ENCODE measurements at places on chromosomes 12 and 14. TPM values are rescaled to one million over a fixed set of nuclear protein-coding genes. Genes with fewer than 3 reads are reported as not detected.
A peak's percentile ranks its signal among the peaks of the same experiment; 100 is the strongest.

Gene INHBE
- total RNA-seq, result not detected

Gene NFATC4
- total RNA-seq, result 298 TPM

Gene OVCH1
- total RNA-seq, result not detected

Gene GARIN6
- total RNA-seq, result not detected

Gene CCDC177
- 0.24 TPM for total RNA-seq

Gene P2RX7
- 0.40 TPM for total RNA-seq

Gene ARHGEF40
- total RNA-seq, result 96.2 TPM

Gene NANOG
- total RNA-seq, result 0.32 TPM

Gene LIN7A
- 9.0 TPM for total RNA-seq

Gene TAS2R9
- total RNA-seq, result 0.56 TPM

Gene SLC39A5
- 1.3 TPM for total RNA-seq

Gene LTBP2
- total RNA-seq, result 2.9 TPM

- peaks cover 34% of the 10 kb centered on the region for H3K27me3 ChIP-seq
- no peak for DNase-seq
- peaks cover 3% of the 10 kb centered on the region for H3K36me3 ChIP-seq
- H3K4me3 ChIP-seq, result peak overlapping the region; percentile 79
- H3K4me1 ChIP-seq, result peaks cover 19% of the 10 kb centered on the region
- no peak overlapping the region for H3K27ac ChIP-seq
Observed at GRCh38 chr12:3199551-3200031, 122.4 kb downstream of the TSPAN9 start.

DNA sequence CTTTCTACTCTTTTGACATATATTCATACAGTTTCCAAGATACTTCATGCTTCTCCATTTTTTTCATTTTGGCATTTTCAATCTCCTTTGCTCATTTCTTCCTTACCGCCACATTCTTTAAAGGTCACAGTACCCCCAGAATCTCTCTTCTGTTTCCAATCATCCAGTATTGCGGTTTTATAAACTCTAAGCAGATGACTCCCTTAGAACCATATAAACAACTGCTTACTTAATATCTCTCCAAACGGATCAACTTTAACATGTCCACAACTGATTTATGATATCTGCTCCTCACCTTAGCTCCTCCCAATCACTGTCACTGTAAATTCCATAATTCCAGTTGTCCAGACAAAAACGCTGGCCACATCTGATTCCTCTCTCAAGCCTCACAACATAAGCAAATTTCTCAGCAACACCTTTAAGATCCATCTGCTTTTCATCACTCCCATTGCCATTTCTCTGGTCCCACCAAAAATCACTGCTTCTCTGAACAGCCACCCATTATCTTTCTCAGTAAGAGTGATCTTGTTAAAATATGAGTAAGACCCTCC lies 49.6 kb downstream of the HNRNPC start:
- H3K36me3 ChIP-seq, result peaks cover 31% of the 10 kb centered on the region
- no peak for DNase-seq
- no peaks in the 10 kb centered on the region for H3K27me3 ChIP-seq
- H3K4me1 ChIP-seq, result peaks cover 16% of the 10 kb centered on the region

DNA sequence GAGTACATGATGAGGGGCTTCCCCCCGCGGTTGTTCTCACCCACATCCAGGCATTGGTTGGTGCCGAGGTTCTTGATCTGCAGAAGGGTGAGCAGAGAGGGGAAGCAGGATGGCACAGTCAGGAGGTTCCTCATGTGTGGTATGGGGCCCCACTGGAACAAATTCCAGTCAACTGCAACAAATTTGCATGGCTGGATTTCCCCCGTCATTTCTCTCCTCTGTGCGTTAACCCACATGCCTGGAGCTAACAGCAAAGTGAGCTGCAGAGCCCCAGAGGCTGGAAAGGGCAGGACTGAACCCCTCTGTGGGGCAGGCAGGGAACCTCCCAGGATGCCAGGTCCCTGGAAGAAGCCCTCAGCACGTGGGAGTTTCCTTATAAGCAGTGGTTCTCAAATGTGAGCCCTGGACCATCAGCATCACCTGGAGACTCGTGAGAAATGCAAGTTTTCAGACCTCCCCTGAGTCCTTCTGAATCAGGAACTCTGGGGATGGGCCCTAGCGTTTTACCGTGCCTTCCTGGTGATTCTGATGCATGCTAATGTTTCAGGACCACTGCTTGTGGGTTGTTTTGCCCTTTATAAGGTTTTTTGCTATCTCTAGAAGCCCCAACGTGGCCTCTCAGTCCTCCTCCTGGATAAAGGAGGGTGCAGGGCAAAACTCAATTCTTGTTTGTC lies 11.0 kb upstream of the CELA1 start:
- no peak overlapping the region for H3K27ac ChIP-seq
- H3K36me3 ChIP-seq, result peaks cover 7% of the 10 kb centered on the region
- no peak for DNase-seq
- H3K4me3 ChIP-seq, result no peak overlapping the region
- H3K4me1 ChIP-seq, result peaks cover 13% of the 10 kb centered on the region

DNA sequence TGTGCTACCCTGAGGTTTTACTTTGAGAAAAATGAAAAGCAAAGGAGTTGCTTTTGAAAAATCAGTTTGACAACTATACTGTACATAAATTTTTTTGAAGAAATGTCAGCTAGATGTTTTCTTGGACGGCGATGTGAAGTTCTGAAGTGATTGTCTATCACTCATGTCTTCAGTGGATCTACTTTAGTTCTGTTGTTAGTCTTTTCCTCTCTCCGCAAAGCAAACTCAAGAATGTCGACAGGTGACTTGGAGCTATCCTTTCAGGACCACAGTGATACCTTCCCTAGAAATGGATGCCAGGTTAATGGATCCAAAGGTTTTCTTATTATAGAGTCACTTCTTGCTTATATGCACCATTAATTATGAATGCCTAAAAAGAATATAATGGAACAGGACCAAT lies 1.2 kb downstream of the PTPRO start:
- peaks cover 79% of the 10 kb centered on the region for H3K27me3 ChIP-seq
- no peak for DNase-seq
- H3K4me3 ChIP-seq, result peak overlapping the region; percentile 55
- H3K4me1 ChIP-seq, result peaks cover 11% of the 10 kb centered on the region
- no peaks in the 10 kb centered on the region for H3K36me3 ChIP-seq
- no peak overlapping the region for H3K27ac ChIP-seq

DNA sequence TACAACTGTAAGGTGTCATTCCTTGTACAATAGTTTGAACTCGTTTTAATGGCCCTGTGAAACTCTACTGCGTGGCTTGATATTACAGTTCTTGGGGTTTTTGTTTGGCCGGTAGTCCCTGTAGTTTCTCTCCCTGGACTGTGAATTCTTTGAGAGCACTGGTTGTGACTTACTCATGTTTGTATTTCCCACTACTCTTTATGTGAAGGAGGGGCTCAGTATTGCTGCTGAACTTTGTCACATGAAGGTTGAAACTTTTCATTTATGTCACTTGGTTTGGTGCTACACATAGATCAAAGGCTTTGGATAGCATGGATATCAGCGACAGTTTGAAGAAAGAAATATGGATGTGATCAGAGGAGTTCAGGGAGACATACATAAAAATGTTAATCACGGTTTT lies 1.5 kb upstream of the POU6F1 start:
- H3K36me3 ChIP-seq, result no peaks in the 10 kb centered on the region
- H3K27me3 ChIP-seq, result no peaks in the 10 kb centered on the region
- peak overlapping the region; percentile 63 for H3K27ac ChIP-seq
- peaks cover 13% of the 10 kb centered on the region for H3K4me1 ChIP-seq

GRCh38 chr14:24965934-24966578 lies 83.9 kb downstream of the STXBP6 start:
- H3K4me1 ChIP-seq, result peaks cover 23% of the 10 kb centered on the region
- no peak overlapping the region for H3K4me3 ChIP-seq
- no peak for DNase-seq
- peak overlapping the region; percentile 88 for H3K27ac ChIP-seq

DNA sequence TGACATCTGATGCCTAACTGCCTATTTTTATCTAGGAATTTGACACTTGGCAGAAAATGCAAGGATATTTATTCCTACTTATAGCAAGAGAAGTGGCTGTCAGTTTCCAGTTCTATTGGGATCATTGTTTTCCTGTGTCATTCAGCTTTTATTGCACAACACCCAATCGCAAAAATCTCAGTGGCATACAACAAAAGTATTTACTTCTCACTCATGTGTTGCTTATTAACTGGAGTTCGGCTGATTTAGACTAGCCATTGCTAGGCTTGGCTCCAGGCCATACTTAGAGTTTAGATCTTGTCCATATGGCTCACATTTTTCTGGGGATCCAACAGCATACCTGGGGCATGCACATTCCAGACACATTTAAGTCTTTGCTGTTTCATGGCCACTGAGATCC lies 218.6 kb upstream of the SYT1 start:
- H3K27me3 ChIP-seq, result no peaks in the 10 kb centered on the region
- DNase-seq, result no peak
- peaks cover 4% of the 10 kb centered on the region for H3K4me1 ChIP-seq
- no peak overlapping the region for H3K27ac ChIP-seq
- H3K4me3 ChIP-seq, result no peak overlapping the region

DNA sequence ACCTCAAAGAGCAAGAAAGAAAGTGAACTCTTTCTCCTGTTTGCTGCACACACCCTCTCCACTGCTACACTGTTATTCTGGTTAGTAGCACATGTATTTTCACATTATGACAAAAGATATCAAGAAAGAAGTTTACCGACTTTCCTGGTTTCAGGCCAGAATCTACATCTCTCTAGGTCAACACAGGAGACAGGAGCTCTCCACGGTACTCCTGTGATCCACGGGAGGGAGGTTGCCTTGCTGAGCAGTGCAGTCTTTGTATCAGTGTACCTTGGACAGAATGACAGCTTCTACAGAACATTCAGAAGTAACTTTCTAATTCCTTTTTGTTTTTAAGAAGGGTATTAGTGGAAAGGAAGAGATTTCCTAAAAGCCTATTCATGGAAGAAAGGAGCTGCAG lies 805.6 kb downstream of the NRXN3 start:
- no peak overlapping the region for H3K27ac ChIP-seq
- H3K4me1 ChIP-seq, result no peaks in the 10 kb centered on the region
- H3K36me3 ChIP-seq, result no peaks in the 10 kb centered on the region
- no peak overlapping the region for H3K4me3 ChIP-seq
- DNase-seq, result no peak

GRCh38 chr14:28348797-28349196 lies 417.8 kb upstream of the FOXG1 start:
- H3K36me3 ChIP-seq, result no peaks in the 10 kb centered on the region

DNA sequence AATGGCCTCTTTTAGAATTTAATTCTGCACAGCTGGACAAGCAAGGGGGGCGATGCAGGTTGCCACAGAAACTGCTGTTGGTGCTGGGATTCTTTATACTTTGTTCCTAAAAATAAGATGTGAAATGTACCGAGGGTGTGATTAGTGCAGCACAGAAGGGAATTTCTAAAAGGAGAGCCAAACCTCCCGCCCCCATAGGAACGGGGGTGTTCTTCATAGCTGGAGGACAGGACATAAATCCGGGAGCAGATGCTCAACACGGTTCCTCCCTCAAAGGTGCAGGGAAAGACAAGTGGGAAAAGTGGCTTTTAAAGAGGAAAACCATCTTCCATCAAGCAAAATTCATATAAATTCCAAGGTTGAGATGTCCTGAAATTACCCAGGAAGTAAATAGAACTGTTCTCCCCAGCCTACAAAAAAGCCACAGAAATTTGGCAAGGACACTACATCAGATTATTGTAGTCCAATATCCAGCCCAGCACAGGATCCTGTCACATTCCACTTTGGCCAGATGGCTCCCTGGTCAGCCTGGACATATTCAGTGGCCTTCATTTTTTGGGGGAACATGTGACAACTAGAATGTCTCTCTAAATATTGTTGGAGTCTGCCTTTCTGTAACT lies 51.4 kb upstream of the TMX1 start:
- no peak for DNase-seq
- no peaks in the 10 kb centered on the region for H3K27me3 ChIP-seq
- H3K4me1 ChIP-seq, result no peaks in the 10 kb centered on the region
- H3K36me3 ChIP-seq, result no peaks in the 10 kb centered on the region
- H3K27ac ChIP-seq, result no peak overlapping the region
- H3K4me3 ChIP-seq, result no peak overlapping the region

DNA sequence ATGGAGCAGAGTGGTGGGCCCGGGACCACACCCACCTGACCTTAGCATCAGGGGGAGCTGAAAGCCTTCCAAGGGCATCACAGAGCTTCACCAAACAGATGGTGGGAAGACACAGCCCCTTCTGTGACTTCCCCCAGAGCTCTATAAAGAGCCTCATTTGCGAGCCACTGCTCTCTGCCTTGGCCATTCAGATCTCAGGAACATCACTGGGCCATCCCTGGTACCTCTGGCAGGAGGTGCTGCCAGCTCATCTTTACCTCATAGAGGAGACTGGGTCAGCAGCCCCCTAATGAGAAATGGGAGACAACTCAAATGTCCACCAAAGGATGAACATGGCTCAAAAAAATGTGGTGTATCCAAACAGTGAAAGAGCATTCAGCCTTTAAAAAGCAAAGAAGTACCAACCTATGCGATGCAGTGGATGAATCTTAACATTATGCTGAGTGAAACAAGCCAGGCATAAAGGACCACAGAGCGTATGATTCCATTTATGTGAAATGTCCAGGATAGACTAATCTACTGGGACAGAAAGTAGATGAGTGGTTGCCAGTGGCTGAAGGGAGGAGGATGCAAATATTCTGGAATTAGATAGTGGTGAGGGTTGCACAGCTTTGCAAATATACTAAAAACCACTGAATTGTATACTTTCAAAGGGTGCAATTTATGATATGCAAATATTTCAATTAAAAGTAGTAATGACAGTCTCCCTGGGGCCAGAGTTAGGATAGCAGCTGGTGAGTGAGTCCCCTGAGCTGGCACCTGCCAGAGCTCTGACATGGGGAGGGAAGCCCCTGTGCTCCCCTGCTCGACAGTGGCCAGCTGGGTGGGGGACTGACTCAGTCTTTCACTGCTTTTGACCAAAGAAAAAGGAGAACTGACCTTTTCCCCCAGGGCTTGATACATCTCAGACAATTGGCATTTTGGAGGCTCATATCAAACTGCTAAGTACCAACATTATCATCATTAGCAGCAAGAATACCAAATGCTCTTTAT lies 116.6 kb downstream of the GCH1 start:
- DNase-seq, result no peak
- peaks cover 19% of the 10 kb centered on the region for H3K36me3 ChIP-seq
- no peaks in the 10 kb centered on the region for H3K4me1 ChIP-seq
- no peak overlapping the region for H3K4me3 ChIP-seq
- no peak overlapping the region for H3K27ac ChIP-seq

DNA sequence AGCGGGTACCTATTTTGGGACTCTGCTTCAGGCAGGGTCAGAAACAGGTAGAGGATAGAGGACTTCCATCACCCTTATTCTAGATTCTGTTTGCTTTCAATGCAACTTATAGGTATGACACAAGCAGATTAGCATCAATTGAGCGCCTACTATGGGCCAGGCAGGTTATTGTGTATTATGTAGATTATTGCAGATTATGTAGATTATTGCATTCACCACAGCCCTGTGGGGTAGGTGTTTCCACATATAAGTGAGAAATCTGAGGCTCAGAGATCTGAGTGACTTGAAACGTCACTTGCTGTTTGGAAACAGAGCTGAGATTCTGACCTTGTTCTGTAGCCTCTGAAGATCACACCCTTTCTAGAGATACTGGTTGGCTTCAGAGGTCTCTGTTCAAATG lies 25.7 kb upstream of the SERPINA4 start:
- no peaks in the 10 kb centered on the region for H3K36me3 ChIP-seq
- no peaks in the 10 kb centered on the region for H3K4me1 ChIP-seq
- no peak for DNase-seq
- H3K4me3 ChIP-seq, result no peak overlapping the region
- H3K27me3 ChIP-seq, result peaks cover 37% of the 10 kb centered on the region
